ENCODE measurements at places on chromosomes 4 and X.
A peak's percentile ranks its signal among the peaks of the same experiment; 100 is the strongest.

- no peaks in the 10 kb centered on the region for H3K27me3 ChIP-seq
- 0 out of 2 replicates have a peak, but pooled peaks cover 2% of the 10 kb centered on the region for H3K4me1 ChIP-seq
- DNase-seq = no peak
- H3K36me3 ChIP-seq = no peaks in the 10 kb centered on the region
- no peak overlapping the region for H3K4me3 ChIP-seq
- H3K27ac ChIP-seq = no peak overlapping the region
These were observed 5.0 kb downstream of the FBXO8 start for GRCh38 chr4:174278467-174278866.

GRCh38 chr4:104217526-104217925 lies 277.2 kb downstream of the CXXC4 start:
- H3K4me1 ChIP-seq = no peaks in the 10 kb centered on the region
- DNase-seq = no peak
- no peak overlapping the region for H3K4me3 ChIP-seq
- H3K27me3 ChIP-seq = no peaks in the 10 kb centered on the region

DNA sequence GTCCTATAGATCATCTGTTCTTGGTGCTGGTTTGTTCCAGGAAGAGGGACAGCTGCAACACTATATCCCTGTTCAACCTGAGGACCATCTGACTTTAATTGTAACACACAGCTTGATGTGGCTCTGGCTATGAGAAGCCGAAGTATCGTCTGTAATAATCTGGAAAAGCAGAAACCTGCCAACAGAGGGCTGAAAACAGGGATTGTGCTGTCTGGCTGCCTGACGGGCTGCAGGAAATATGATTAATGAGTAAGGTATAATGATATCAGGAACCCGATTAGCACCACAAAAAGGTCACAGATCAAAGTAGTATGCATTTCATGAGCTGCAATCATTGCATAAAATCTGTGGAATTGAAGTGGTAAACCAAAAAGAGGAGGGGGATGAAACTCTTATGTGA lies 170.4 kb upstream of the MAB21L2 start:
- no peaks in the 10 kb centered on the region for H3K36me3 ChIP-seq
- H3K27ac ChIP-seq = no peak overlapping the region
- H3K4me1 ChIP-seq = no peaks in the 10 kb centered on the region
- no peaks in the 10 kb centered on the region for H3K27me3 ChIP-seq
- peak; percentile 2 for DNase-seq

DNA sequence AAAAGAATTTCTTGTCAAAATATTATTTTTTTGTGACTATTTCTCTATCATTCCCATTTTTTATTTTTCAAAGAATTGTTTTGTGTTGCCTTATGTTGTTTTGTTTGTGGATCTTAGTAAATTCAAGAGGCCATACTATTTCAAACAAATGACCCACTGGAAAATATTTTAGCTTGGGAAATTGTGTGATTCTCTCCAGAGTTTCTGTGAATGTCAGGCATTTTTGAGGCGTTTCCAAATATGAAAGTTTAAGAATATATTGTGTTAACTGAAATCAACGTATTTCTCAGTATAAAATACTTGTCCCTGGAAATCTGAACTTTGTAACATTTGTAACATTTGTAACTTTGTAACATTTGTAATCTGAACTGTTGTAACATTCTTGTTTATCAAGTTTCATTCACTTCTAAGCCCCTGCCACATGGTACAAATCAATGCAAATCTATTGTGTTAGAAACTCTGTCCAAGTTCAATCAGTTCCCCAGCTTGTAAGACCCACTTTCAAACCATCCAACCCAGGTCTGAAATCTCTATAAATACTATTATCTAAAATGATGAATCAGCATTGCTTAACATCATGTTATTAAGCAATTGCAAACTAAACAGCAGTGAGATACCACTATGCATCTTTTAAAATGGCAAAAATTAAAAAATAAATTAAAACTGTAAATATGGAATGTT lies 465.4 kb upstream of the GRID2 start:
- H3K4me1 ChIP-seq = no peaks in the 10 kb centered on the region
- no peak overlapping the region for H3K27ac ChIP-seq
- H3K36me3 ChIP-seq = no peaks in the 10 kb centered on the region

DNA sequence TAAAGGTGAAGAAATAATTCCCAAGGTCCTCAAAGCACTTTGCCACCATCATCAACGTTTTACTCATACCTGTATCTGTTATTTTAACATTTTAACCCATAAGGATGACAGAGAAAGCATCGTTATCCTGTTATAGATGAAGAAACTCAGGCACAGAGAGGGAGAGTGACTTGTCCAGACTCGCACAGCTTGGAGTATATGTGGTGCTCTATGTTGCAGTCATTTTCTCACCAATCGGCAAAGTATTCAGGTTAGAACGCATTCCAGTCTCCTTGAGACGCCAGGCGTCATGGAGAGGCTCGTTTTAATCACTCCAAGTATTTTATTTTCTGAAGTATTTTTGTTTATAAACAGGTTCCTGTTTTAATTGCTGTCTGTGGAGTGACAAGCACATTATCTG lies 73.5 kb downstream of the IRF2 start:
- H3K4me3 ChIP-seq = no peak overlapping the region
- no peak for DNase-seq
- no peak overlapping the region for H3K27ac ChIP-seq
- no peaks in the 10 kb centered on the region for H3K36me3 ChIP-seq
- H3K27me3 ChIP-seq = no peaks in the 10 kb centered on the region
- H3K4me1 ChIP-seq = no peaks in the 10 kb centered on the region

GRCh38 chr4:108637856-108638255 lies 12.5 kb upstream of the OSTC start:
- no peak overlapping the region for H3K27ac ChIP-seq
- DNase-seq = no peak
- H3K36me3 ChIP-seq = peaks cover 25% of the 10 kb centered on the region
- no peaks in the 10 kb centered on the region for H3K27me3 ChIP-seq

- H3K27me3 ChIP-seq = no peaks in the 10 kb centered on the region
- H3K4me3 ChIP-seq = no peak overlapping the region
- DNase-seq = no peak
- H3K36me3 ChIP-seq = no peaks in the 10 kb centered on the region
These were observed 22.7 kb upstream of the ACSL1 start for GRCh38 chr4:184848510-184848909.

DNA sequence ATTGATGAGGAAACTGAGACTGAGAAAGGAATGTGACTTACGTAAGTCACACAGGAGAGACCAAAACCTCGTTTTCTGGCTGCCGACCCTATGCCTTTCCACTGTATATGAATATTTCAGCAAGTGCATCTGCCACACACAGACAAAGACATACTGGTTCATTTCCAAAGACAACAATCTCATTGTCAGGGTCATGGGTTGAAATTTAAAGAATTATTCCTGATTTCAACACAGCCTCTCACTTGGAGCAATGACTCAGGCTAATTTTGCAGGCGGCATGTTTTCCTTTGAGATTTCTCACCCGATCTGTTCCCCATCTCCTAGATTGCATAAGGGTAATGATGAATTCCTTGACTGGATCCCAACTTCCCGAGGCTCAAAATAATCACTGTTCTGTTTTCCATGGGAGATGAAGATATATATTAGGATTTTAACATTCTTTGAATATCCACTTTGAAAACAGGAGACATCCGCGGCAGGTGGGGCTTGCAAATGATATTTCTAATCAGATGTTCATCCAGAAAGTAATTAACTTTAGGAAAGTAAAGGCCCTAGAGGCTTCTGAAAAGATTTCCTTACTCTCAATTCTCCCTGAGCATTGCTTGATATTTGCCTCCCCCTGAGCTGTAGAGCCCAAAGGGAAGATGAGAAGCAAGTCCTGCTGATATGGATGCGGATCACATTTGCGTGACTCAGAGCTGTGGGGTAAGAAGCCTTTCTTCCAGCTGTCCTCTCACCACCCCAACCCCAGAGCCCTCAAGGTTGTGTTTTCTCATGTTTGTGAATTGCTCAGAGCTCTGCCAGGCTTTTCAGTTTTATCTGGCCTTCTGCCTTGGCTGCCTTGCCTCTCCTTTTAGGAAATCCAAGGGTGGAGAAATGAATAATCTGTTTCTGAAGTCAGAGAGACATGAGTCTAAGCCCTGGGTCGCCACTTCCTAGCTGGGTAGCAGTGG lies 361.1 kb upstream of the BOD1L1 start:
- H3K4me1 ChIP-seq = no peaks in the 10 kb centered on the region
- no peak overlapping the region for H3K27ac ChIP-seq
- H3K36me3 ChIP-seq = no peaks in the 10 kb centered on the region
- peaks cover 6% of the 10 kb centered on the region for H3K27me3 ChIP-seq
- no peak overlapping the region for H3K4me3 ChIP-seq

DNA sequence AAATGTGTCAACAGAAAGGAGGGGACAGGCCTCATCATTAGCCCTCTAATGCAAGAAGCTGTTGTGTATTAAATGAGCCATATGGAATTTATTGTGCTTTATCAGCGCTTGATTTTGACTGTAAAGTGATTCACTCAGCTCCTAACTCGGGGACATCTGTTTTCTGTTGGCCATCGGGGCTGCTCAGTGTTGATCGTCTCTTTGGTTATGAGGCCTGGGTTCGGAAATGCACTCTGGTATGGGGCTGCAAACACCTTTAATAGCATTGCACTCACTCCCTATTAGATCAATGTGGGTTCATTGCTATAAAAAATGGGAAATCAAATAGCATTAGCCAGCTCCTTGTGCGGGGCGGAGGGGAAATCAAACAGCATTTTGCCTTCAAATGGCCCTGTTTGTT lies 6.4 kb downstream of the ARX start:
- H3K27ac ChIP-seq = no peak overlapping the region
- no peak for DNase-seq
- no peak overlapping the region for H3K4me3 ChIP-seq
- H3K36me3 ChIP-seq = no peaks in the 10 kb centered on the region
- no peaks in the 10 kb centered on the region for H3K27me3 ChIP-seq

GRCh38 chr4:160808174-160808573 lies 1355.6 kb downstream of the FSTL5 start:
- H3K4me3 ChIP-seq = no peak overlapping the region
- H3K27me3 ChIP-seq = no peaks in the 10 kb centered on the region
- H3K4me1 ChIP-seq = no peaks in the 10 kb centered on the region
- no peak overlapping the region for H3K27ac ChIP-seq
- no peak for DNase-seq

- H3K4me3 ChIP-seq = no peak overlapping the region
- H3K27ac ChIP-seq = no peak overlapping the region
- no peaks in the 10 kb centered on the region for H3K4me1 ChIP-seq
These were observed 272.2 kb downstream of the FRMPD4 start for GRCh38 chrX:12410523-12410922.

DNA sequence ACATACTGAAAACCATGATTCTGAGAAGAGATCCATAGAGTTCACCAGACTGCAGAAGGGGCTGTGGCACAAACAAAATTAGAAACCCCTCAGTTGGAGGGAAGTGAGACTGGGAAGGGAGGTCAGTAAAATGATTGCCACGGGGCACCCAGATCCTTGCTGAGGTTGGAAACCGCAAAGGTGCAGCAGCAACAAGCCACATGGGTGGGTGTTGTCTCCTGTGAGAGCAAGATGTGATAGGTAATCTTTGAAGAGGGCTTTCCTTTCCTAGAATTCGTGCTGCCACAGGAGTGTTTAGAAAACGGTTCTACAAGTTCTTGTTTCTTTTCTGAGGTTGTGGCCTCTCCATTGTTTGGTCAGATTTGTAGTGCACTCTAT lies 85.5 kb downstream of the NFKB1 start:
- peaks cover 62% of the 10 kb centered on the region for H3K36me3 ChIP-seq
- no peak for DNase-seq
- no peak overlapping the region for H3K27ac ChIP-seq
- H3K27me3 ChIP-seq = no peaks in the 10 kb centered on the region

DNA sequence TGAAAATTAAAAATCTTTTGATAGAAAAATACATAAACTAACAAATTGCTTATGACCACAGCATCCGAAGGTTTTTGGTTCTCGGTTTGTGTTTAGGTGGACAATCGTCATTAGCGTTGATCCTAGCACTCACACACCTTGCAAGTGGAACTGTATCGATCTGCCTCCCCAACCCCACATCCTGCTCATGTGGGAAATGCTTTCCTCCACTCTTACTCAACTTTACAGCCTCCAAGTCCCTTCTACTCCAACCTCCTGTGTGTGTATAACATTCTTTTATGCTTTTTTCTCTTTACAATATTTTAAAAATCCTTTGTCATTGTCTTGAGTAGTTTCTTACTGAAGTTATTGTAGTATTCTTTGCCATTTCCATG lies 15.6 kb upstream of the TMEM131L start:
- H3K27me3 ChIP-seq = no peaks in the 10 kb centered on the region
- peaks cover 11% of the 10 kb centered on the region for H3K4me1 ChIP-seq
- H3K36me3 ChIP-seq = no peaks in the 10 kb centered on the region

DNA sequence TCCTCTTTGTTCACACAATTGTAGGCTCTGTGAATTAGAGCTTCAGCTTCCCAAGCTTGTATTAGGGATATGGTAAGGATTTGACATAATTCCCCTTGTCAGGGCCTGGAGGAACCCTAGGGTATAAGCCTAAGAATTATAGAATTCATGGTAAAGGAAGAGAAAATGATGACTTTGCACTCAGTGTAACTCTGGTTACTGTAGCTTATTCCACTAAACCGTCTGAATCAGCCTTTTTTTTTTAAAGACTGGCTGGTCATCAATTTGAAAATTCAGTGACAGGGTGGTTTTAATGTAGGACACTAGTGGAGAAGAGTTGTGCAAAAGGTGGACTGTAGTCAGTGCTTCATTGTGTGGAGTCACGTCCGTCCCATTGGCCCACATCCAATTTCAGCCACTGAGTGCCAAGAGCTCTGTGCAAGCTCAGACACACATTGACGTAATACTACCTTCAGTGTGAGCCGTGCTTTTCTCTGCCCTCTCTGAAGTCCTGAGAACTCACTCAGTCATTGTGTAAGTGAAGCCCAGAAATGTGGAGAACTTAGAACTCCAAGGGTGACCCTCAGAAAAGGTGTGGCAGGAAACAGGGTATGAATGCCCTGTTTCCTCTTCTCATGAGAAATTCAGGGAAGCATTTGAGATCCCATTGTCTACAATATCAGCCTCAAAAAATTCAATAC lies 449.8 kb downstream of the C4orf33 start:
- no peaks in the 10 kb centered on the region for H3K4me1 ChIP-seq
- no peak overlapping the region for H3K27ac ChIP-seq
- H3K27me3 ChIP-seq = no peaks in the 10 kb centered on the region
- no peaks in the 10 kb centered on the region for H3K36me3 ChIP-seq
- no peak overlapping the region for H3K4me3 ChIP-seq

DNA sequence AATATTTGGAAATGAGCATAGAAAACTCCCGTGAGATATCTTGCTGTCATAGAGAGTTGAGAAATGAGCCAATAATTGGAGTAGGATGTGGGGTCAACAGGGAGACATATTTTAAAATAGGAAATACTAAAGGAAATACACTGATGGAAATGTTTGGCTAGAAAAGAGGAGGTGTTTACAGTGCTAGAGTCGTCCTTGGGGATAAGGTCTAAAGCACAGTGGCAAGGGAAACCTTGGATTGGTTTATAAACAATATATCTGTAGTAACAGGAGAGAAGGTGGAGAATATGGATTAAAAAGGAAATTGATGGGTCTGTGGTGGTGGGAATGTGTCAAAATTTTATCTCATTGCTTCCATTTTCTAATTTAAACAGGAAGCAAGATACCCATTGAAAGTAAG lies 82.1 kb downstream of the PPEF2 start:
- no peak for DNase-seq
- no peaks in the 10 kb centered on the region for H3K27me3 ChIP-seq
- H3K27ac ChIP-seq = no peak overlapping the region
- H3K36me3 ChIP-seq = peaks cover 8% of the 10 kb centered on the region
- H3K4me3 ChIP-seq = no peak overlapping the region

- H3K27ac ChIP-seq = no peak overlapping the region
- no peaks in the 10 kb centered on the region for H3K4me1 ChIP-seq
- no peaks in the 10 kb centered on the region for H3K27me3 ChIP-seq
- no peak overlapping the region for H3K4me3 ChIP-seq
These were observed 88.0 kb downstream of the GUCY2F start for GRCh38 chrX:109393859-109394258.

Measured in SJCRH30 (cell line).